ENCODE measurements at places on chromosomes 16 and 17.

DNA sequence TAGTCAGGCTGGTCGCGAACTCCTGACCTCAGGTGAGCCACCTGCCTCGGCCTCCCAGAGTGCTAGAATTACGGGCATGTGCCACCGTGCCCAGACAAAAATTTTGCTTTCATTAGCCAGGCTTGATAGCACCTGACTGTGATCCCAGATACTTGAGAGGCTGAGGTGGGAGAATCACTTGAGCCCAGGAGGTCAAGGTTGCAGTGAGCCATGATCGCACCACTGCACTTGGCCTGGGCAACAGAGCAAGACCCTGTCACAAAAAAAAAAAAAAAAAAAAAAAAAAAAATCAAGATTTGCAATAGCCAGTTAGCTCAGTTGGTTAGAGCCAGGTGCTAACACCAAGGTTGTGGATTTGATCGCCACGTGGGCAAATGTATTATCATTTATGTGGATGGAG, 6.1 kb upstream of the FXR2 start:
- DNase-seq: no peak

DNA sequence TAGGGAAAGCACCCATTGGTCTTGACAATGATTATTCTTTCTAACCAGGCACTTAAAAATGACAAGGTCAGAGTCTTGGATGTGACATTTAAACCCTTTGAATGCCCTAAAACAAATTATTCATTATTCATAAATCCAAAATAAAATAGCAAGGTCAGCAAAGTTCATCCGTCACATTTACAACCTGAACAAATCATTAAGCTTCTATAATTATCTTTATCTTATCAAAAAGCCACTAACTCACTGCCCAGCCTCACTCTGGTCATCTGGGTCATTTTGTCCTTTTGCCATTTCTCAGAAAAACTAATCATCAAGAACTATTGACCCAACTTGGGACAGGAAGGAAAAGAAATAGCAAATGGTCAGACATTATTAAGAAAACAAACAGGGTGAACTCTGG, 507.3 kb upstream of the CDH8 start:
- no peak for DNase-seq

GRCh38 chr16:16882766-16883165, 503.8 kb downstream of the NPIPA7 start:
- no peak for DNase-seq

- no peak for DNase-seq
These were observed 11.3 kb upstream of the AXIN2 start for GRCh38 chr17:65572581-65573281.

- DNase-seq: no peak
These were observed 2.5 kb downstream of the RANBP10 start for GRCh38 chr16:67803894-67804293.

- DNase-seq: no peak
These were observed 178.3 kb downstream of the MAP2K6 start for GRCh38 chr17:69592692-69593350.

DNA sequence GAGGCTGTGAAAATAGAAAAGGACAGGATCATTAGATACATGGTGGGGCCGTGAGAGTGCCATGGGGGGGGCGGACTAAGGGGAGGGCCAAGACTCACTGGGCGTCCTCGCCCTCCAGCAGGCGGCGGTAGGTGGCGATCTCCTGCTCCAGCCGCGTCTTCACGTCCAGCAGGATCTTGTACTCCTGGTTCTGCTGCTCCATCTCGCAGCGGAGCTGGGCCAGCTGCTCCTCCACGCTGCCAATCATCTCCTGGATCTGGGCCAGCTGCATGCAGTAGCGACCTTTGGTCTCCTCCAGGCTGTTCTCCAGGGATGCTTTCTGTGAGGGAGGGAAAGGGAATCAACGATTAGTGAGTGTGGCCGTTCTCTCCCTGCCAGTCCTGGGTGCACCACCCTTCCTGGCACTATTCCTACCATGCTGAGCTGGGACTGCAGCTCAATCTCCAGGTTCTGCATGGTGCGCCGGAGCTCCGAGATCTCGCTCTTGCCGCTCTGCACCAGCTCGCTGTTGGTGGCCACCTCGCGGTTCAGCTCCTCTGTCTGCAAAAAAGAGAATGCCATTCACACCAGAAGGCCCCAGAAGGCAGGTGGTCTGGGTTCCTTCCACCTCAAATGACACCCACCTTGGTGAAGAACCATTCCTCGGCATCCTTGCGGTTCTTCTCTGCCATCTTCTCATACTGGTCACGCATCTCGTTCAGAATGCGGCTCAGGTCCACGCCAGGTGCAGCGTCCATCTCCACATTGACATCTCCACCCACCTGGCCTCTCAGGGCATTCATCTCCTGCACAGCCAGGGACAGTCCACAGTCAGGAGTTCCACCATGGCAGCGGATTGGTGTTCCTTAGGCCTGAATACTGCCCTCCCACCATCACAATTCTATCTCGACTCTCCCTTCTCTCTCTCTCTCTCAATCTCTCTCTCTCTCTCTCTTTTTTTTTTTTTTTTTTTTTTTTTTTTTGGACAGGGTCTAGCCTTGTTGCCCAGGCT, 3.3 kb downstream of the KRT14 start:
- DNase-seq: no peak

- DNase-seq: peak; percentile 97
These were observed at the start of gene ADAT1 for GRCh38 chr16:75622761-75623605. Gene ADAT1, minus strand, starts transcription at chr16:75623281. Its CDS starts 2,482 bp downstream, at chr16:75620799.

GRCh38 chr17:65609286-65609685, 47.8 kb upstream of the AXIN2 start:
- DNase-seq: no peak

- DNase-seq: no peak
These were observed 73.7 kb downstream of the ITFG1 start for GRCh38 chr16:47387026-47387734.

DNA sequence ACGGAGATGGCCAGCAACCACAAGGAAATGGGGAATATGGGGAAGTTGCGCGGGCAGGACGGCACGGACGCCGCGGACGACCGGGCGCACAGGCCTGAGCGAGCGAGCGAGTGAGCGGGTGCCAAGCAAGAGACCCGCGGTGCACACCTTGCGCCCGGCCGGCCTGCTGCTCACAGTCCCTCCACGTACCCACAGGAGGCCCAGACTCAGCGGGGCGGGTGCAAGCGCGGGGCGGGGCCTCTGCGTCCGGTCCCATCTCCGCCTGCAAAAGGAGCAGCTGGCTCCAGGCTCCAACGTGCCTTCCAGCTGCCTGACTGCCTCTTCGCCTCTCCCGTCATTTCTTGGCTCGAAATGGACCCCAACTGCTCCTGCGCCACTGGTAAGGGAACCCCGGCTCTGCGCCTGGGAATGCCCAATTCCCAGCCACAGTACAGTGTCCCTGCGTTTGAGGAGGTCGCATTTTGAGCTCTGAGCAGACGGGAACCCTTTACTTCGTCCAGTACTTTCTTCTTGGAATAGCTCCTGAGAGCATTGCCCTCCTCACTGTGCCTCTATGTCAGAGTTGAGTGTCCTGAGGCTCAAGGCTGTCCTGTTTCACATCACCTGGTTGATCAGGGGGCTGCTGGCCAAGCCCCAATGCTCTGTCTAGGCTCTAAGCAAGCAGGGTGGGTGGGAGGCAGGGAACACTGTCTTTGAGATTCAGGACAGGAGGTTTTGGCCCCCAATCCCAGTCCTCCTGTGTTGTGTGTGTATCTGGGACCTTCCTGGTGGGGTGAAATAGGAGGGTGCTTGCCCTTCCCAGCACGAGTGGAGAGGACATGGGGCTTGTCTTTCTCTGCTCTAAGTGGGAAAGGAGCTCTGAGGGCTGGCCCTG, 8.1 kb upstream of the MT1E start:
- DNase-seq: peak; percentile 34

- DNase-seq: no peak
These were observed 167.3 kb upstream of the GSE1 start for GRCh38 chr16:85445779-85446222.

DNA sequence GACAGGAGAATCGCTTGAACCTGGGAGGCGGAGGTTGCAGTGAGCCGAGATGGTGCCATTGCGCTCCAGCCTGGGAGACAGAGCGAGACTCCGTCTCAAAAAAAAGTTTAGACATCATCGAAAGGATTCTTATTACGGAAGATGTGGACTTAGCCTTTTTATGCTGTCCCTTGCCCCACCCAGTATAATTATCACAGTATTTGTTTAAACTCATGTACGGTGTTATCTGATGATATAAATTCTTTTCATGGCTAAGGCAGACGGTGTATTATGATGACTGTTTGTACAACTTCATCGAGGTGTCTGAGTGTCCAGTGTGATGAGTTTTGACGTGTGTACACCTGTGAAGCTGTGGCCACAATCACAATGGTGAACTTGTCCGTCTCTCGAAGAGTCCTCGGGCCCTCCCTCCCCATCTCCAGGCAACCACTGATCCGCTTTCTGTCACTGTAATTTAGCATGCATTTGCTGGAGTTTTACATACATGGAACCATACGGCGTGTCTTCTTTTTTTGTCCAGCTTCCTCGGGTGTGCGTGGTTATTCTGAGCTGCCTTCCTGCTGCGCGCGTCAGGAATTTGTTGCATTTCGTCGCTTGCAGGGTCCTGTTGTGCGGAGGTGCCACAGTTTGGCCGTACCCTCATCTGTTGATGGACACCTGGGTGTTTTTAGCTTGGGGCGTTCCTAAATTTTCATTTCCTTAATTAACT, 26.2 kb downstream of the BAIAP2 start:
- DNase-seq: no peak

GRCh38 chr16:60203525-60204124, 1469.5 kb upstream of the GOT2 start:
- no peak for DNase-seq

- peak; percentile 61 for DNase-seq
These were observed 227.9 kb downstream of the MAF start for GRCh38 chr16:79372503-79373184.

DNA sequence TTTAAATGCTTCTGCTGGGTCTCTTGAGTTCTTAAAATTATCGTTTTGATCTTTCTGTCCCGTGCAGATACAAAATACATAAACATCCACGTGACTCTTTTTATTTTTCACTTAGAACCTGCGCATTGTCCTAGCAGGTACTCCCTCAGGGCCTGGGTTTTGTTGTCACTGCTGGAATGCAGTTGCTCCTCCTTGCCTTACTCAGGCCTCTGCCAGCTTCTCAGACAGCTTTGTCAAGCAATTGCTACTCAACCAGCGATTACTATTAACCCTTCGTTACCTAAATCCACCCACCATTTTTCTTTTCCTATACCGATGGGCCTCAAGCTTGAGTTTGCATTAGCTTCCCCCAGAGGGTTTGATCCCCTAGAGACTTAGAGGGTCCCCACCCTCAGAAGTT, 405.9 kb upstream of the RBFOX1 start:
- DNase-seq: no peak

- DNase-seq: no peak
These were observed 26.1 kb downstream of the IKZF3 start for GRCh38 chr17:39838057-39838456.

DNA sequence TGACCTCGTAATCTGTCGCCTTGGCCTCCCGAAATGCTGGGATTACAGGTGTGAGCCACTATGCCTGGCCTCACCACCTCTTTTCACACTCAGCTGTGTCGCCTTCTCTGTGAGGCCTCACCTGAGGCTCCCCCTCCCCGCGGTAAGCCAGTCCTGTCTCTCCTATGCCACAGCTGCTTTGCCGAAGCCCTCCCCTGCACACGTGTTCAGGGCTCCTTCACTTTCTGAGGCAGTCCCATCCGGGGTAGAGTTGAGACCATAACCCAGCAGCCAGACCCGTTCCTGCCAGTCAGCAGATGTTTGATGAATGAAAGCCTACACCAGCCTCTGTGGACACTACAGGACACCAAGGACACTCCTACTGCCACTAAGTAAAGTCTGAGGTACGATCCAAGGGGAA, 10.6 kb downstream of the USP7 start:
- DNase-seq: no peak

DNA sequence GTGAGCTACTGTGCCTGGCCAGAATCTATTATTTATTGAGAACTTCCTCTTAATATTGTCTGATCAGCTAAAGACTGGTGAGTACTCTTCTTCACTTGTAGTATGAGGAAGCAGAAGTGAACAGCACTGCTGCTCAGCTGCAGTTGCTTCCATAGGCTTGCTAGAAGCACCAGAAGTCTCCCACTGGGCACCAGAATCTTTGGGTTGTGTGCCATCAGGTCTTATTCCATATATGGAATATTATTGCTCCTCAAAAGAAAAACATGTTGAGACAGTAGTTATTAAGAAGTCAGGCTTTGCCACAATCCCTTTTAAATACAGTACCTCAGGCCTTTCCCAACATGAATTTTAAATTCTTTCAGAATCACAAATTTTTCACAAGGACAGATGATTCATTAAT, 17.2 kb downstream of the SNTB2 start:
- DNase-seq: no peak

GRCh38 chr17:1732833-1733321, 8.4 kb downstream of the WDR81 start:
- DNase-seq: no peak

- DNase-seq: no peak
These were observed 8.1 kb downstream of the CACNA1G start for GRCh38 chr17:50568659-50569058.

DNA sequence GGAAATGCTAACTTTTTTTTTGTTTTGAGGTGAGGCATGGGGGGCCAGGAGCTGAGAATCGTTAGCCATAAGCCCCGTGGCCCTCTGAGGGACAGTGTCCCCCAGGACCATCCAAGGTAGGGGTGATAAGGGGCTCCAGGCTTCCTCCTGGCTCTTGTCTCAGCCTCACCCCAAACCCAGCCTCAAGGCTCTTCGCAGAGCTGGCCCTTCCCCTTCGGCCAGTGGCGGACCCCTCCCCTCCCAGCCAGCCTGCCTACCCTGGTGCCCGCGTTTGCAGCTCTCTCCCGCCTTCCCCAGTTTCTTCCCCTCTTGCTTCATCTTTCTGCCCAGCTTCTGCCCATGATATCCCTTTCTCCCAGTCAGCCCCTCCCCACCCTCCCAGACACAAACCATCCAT, 22.7 kb upstream of the ATP2A3 start:
- no peak for DNase-seq

GRCh38 chr16:66295761-66296546, 70.5 kb upstream of the CDH5 start:
- no peak for DNase-seq

GRCh38 chr17:18339933-18340332, 23.4 kb downstream of the SHMT1 start:
- DNase-seq: no peak

DNA sequence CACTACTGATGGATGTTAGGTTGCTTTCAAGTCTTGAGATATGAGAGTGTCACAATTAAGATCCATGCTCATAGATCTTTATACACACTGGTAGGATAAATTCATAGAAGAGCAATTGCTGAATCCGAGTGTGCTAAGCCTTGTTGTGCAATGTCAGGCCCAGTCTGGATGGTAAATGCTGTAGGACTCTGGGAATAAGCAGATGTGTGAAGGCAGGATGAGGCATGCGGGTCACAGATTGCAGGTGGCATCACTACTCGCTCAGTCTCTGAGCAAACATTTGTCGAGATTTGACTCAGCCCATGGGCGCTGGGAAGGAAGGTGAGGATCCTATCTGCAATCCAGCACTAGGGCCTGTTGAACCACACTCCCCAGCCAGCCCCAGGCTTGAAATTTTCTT, 40.7 kb downstream of the TMEM186 start:
- no peak for DNase-seq

DNA sequence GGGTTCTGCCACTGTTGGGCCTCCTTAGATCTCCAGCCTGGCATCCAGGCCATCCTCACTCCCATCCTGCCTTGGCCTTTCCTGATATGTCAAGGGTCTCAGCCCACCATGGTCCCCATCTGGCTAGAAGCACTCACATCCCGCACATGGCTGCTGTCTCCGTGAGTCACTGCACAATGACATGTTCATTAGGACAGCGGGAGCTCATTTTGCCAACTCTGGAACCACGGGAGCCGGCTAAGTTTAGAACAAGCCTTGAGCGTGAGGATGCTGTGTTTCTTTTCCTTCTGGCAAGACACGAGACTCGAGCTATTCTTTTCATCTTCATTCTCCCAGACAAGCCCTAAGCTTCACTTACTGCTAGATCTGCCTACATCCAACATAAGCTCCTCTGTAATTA, 65.7 kb upstream of the KSR1 start:
- no peak for DNase-seq

Measured in activated naive CD4-positive, alpha-beta T cell treated with Interleukin-2 at 50 U/mL for 16 hours (primary cell).